NT2/D1 (cell line): ENCODE measurements at places on chromosomes 16 and 17.
A peak's percentile ranks its signal among the peaks of the same experiment; 100 is the strongest.

DNA sequence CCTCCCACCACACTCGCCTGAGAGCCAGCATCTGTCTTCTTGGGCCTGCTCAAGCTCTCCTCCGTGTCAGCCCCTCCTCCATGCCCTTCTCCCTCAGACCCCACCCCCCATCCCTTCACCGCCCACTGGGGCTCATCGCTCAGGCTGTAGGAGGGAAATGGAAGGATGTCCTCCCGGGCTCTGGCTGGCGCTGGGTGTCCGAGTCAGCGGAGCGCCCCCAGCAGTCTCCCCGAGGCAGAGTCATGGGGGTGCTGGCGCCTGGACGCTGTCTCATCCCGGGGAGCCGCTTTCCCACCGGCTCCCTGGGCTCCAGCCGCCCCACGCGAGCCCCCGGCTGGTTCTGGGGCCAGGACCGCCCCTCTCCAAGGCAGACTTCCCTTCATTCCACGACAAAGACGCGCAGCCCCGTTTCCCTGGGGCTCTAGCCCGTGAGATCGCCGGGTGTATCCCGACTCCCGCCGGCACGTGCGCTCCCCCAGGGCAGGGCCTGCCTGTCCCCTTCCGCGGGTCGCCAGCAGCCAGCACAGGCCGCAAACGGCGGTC, 428 bp upstream of the ANTKMT start:
- peak; percentile 62 for DNase-seq

- DNase-seq, result no peak
Observed at GRCh38 chr17:55540414-55541091, 29.3 kb upstream of the SMIM36 start.

DNA sequence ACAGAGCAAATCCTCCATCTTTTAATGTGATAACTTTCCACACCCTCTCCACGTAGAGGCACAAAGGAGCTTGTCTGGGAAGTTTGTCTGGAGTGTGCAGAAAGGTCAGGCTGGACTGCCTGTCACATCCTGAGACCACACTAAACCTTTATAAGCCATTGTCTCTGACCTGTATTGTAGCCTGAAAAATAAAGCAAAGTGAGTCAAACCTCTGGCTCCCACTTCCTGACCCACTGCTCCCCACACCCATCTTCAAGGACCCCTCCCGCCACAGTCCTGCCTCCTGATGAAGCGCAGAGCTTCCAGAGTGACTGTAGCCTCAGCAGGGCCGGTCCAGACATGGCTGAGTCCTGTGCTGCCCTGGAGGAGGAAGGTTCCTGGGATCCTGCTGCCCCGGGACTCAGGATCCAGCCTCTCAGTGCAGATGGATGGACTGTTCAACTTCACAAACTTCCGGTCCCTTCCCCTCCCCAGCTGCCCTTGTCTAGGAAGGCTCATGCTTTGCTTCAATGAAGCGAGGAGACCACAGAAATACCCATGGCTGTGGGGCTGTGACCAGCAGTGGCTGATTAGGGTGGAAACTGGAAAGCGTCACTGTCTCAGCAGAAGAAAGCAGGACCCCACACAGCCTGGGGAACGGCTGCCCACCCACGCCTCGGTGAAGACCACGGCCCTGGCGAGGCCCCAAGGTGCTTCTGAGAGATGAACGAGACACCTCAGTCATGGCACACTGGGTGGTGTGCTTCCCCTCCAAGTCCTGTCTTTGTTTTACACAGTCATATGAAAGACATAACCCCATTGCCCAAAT, 30.9 kb upstream of the CLEC18B start:
- no peak for DNase-seq

GRCh38 chr16:4344983-4345835, 5.9 kb downstream of the PAM16 start:
- no peak for DNase-seq

- no peak for DNase-seq
Observed at GRCh38 chr17:6608321-6608720, 32.2 kb downstream of the KIAA0753 start.

DNA sequence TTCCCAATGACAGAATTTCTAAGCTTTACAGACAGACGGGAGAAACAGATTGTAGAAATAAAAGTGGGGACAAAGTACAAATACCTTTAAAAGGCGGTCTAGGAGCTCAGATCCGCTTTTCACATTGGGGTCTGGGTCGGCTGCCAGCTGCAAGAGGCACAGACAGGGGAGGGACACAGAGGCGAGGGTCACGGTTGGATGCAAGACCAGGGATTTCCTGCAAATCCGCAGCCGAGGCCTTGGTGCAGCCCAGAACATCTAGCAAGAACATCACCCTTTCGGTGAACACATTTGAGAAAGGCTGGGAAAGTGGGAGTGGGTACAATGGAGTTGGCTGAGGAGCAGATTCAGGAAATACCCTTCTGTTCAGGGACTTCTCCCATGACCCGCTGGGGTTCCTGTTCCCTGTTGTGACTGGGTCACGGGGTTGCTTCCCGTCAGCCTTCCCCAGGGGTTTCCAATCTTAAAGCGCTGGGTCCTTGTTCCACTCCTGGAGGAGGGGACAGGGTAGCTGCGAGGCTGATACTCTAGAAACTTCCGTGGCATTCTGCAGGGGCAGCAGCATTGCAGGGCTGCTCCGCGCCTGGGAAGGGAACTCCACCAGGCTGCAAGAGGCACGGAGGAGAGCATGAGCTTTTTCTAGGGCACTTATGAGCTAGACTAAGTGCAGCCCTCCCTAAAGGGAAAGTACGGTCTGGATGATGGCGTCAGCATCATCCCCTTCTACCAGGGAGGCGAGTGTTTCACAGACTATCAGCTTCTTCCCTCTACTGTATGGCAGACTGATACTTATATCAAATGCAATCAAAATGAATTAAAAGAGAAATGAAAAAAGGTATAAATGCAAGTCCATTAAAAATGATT, 16.0 kb downstream of the VAC14 start:
- DNase-seq, result no peak

- no peak for DNase-seq
Observed at GRCh38 chr17:51354936-51355335, 94.6 kb downstream of the UTP18 start.

DNA sequence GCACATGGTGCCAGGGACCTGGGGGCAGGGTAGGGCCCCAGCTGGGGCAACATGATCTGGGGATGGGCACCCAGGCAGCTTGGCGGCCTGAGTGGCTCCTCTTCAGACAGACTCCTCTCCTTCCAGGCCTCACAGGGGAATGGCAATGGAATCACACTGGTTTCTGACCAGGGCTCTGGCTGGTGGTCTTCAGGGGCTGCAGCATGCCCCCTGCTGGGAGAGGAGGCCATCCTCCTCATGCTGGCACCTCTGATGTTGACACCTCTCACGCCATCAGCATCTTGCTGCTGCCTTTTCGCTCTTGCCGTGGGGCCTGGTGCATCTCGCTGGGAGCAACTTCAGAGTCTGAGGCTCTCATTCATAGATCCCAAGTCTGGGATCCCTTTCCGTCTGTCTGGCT, 11.2 kb upstream of the GFOD2 start:
- no peak for DNase-seq

- no peak for DNase-seq
Observed at GRCh38 chr16:66361604-66362135, 4.8 kb upstream of the CDH5 start.

DNA sequence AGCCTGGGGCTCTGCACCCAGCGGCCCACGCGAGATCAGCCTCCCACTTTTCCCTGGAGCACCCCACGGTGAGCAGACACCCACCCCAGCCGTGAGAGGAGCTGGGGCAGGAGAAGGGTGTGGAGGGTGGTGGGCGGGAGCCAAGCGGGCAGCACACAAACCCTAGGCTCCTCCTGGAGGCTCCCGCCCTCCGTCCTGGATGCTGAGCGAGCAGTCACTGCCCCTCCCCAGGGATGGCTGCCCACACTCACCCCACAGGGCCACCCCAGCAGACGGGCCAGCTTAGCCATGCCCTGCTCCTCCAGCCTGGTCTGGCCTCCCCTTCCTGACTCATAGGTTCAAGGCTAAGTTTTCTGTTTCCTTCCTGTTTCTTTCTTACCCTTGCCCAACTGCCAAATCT, 15.7 kb upstream of the ABCC3 start:
- no peak for DNase-seq

DNA sequence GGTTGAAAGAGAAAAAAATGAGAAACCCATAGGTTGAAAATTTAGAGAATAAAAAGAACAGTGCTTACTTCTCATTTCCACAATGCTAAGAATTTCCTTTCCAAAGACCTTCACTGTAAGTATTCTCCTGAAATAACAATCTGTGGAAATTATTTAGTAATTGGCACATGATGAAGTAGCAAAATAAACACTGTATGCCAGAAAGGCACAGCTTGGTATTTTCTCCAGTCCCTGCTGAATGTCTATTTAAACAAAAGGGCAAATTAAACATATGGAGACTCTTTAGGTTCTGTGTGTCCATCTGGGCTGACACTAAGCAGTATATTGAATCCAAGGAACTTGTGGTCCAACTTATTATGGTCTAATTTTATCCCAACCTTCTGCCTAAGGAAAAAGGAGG, 46.1 kb downstream of the CHCT1 start:
- no peak for DNase-seq

GRCh38 chr16:85285681-85286065, 173.4 kb upstream of the CIBAR2 start:
- DNase-seq, result no peak

DNA sequence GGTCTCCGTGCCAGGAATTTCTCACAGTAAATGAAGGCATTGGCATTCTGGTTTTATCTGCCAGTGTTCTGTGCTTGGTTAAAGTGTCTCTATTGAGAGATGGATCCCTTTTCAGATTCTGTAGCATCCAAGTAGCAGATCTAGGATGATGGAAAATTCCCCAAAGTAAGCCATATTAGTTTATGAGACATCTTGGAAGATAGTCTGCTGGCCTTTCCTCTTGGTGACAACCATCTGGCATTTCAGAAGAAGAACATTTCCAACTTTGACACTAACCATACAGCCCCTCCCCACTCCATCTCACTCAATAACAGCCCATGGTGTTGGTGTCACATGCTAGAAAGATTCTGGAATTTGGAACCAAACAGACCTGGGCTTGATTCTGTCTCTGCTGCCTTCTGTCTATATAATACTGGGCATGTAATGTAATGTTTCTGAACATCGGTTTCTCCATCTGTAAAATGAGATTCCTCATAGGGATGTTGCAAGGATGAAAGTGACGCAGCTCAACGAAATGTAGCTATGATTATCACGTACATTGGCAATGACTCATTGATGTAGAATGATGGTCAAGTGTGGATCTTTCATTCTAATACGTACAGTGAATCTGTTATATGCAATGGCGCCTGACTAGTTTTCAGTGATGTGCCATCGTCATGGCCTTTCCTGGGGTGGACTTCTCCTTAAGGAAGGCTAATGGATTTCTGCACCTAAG, 32.6 kb upstream of the PIRT start:
- no peak for DNase-seq

DNA sequence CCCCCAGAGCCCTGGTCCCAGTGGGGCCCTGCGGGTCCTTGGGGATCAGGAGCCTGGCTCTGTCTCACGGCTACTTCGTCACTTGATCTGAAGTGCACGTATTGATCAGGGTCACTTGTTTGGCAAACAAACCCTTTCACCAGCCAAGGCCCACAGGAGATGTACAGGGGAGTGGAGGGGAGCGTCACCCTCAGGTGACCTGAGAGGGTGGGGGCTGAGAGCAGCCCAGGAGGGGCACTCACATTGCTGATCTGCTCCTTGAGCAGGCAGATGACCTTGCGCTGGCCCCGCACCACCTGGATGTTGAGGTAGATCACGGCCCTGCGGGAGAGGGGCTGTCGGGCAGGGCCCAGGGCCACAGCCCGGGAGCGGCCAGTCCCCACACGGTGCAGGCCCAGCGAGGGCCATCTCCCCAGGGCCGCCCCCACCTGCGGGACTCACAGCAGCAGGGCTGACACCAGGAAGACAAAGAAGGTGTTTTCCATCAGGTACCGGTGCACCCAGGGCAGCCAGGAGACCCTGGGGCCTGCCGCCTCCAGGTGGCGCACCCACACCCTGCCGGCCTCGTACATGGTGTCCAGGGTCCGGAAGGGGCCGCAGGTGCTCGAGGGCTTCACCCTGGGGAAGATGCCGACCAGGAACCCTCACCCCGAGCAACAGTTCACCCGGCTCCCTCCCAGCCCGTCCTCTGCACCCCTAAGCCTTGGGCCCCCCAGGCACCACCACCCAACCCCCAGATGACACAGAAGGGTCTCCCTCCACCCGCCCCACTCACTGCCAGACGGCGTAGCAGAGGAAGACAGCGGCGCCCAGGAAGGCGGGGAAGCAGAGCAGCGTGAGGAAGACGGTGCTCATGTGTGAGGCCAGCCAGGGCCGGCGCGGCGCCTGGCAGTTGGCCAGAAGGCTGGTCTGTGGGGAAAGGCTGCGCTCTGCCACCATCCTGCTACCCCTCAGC, 11.3 kb downstream of the TMC6 start:
- no peak for DNase-seq

DNA sequence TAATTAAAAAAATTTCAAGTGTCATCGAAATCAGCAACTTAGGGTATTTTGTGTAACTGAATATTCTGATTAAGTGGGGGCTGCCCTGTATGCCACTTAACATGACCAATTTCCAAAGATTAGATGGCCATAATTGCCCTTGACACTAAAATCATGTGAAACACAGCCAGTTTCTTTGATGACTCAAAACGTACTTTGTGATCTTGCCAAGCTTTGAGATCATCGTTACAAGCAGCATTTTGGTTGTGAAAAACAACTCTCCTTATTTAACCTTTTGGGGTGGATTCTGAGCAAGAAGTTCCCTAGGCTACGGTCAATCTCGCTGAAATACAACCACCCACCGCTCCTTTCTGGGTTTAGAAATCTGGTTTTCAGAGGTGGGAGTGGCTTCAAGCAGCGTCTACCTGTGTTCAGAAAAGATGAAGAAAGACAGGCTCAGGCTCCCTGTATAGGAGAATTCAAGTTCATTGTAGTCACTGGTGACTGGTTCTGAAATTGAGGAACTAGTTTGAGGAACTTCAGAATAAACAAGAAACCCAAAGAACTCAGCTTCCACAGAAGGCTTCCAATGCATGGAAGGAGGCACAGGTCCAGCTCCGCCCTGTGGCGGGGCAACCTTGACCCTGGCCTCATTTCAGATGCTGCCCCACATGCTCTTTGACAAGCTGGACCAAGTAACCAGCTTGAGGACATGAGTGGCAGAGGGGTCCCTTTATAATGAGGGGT, 9.4 kb downstream of the MAP3K14 start:
- DNase-seq, result no peak

GRCh38 chr17:1434150-1434549, 21.9 kb downstream of the CRK start:
- DNase-seq, result no peak

DNA sequence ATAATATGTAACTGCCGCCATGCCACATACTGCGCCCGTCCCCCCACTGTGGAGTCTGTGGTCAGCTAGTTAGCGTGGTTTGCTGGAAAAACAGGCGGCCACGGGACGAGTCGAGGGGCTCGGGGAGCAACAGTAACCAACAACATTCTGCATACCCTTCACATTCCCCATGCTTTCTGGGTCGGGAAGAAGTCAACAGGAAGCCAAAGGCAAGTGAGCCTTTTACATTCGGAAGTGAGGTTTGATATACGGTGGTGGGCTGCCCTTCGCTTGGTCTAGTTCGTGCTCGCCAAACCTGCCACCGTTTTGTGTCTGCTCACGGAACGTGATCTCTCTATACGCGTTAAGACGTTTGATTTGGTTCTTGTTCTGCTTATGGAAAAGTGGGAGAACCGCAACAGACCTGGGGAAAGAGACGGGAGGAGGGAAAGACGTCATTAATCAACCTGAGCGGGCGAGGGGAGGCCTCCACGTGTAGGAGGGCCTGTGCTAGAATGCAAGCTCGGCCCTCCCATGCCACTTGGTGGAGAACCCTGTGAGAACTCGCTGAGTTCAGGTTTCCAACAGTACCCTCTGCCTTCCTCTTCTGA, 28.9 kb upstream of the CFAP20 start:
- DNase-seq, result no peak
